ENCODE measurements at places on chromosomes 7 and 10. TPM values are rescaled to one million over a fixed set of nuclear protein-coding genes. Genes with fewer than 3 reads are reported as not detected.

DNA sequence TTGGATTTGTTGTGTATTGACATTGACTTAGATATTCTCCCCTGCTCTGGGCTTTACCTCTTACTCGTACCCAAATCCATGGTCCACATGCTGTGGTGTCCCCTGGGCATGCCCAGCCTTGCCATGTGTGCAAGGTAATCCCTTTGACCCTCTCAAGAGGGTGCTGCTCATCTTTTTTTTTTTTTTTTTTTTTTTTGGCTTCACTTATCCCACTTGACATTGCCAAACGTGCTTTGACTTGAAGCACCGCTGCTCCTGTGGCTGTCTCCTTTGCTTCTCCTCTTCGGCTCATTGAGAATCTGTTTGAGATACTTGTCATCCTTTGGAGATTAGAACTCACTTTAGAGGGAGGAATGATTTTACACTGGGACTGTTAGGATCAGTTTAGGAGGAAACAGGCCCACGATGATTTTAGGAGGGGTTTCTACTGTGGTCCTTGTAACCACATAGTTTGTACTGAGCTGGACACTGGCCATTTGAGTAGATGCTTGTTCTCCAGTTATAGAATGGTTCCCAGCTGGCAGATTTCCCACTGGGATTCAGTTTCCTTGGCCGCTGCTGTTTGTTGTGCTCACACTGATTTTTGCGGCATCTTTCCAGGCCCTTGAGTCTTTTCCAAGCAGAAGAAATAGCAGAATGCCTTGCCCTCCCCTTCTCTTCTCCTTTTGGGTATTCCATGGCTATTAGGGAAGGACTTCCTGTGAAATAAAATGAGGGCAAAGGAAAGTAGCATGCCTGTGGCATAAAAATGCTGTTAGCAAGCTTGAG, 184.8 kb downstream of the AUTS2 start:
- no peaks in the 10 kb centered on the region for H3K36me3 ChIP-seq
- peaks cover 40% of the 10 kb centered on the region for H3K4me1 ChIP-seq
- H3K4me3 ChIP-seq = no peak overlapping the region
- H3K27me3 ChIP-seq = no peaks in the 10 kb centered on the region

DNA sequence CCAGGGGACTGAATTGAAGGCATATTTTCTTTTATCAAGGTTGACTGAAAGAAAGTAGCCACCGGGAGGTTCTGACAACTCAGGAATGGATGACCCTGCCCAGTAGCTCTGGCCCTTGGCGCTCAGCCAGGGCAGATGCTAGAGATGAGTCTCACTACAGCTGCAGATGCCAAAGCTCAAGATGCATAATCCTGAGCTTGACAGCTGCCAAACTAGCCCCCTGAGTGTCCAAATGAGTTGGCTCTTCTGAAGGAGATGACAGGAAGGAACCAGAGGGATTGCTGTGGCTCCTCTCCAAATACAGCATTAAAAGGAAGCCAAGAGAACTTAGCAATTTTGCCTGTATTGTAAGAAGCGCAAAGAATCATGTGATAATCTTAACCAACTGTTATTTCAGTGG, 78.4 kb downstream of the NXPH1 start:
- H3K27me3 ChIP-seq = no peaks in the 10 kb centered on the region
- H3K27ac ChIP-seq = no peak overlapping the region
- no peak overlapping the region for H3K4me3 ChIP-seq

DNA sequence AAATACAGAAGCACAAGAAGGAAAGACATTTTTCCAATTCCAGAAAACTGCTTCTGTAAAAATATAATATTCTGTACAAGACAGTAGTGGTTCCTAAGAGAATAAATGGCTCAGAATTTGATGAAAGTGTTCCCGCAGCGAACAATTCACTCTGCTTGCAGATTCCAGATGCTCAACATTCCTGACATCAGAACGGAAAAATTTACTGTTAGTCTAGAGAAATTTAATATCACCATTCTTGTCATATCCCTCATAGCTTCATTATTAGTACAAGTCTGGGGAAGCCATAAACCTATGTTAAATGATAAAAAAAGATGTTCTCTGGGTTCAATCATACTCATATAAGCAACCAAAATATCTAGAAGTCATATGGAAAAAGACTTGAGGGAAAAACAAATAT, 83.6 kb downstream of the MPP7 start:
- H3K4me3 ChIP-seq = no peak overlapping the region
- H3K4me1 ChIP-seq = peaks cover 23% of the 10 kb centered on the region
- no peaks in the 10 kb centered on the region for H3K27me3 ChIP-seq
- no peaks in the 10 kb centered on the region for H3K36me3 ChIP-seq

DNA sequence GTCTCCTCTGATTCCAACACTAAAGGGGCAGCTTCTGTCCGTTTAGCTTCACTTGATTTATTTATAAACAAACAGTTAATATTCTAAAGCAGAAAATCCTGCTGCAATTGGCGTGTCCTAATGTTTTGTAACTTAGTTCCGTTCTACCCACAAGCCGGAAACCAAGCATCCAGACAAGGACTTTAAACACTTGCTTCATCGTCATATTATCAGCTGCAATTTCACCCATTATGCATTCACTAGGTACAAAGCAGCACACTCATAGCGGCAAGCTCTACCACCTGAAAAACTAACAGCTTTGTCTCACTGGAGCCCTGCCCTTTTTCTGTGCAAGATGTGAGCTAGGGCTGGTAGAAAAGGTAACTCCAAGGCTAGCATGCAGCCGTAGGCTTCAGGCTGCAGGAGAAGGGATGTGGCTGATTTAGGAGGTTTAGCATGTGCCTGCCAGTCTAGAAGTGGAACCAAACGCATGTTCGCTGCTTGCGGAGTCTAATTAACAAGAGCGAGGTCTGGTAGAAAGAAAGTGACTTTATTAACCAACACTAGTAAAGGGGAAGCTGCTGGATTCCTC, 43.7 kb upstream of the BPGM start:
- no peak for DNase-seq
- no peaks in the 10 kb centered on the region for H3K36me3 ChIP-seq
- H3K27ac ChIP-seq = peak overlapping the region; percentile 10
- no peaks in the 10 kb centered on the region for H3K27me3 ChIP-seq
- H3K4me3 ChIP-seq = peak overlapping the region; percentile 30

DNA sequence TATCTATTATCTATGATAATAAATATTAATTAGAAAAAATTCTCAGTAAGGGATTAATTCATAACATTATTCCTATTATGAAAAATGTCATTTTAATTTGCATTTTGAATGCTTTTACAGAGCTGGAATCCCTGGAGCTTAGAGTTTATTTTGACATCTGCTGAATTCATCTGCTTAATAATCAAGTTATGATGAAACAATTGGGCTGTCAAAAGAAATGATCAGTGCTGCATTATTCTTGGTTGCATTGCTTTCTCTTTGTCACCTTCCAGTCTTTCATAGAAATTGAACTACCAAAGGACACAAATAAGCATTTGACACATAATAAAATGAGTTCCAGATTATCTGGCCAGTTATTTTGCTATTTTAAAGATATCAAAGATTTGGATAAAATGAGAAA, 40.0 kb upstream of the MACC1 start:
- no peaks in the 10 kb centered on the region for H3K4me1 ChIP-seq
- no peak overlapping the region for H3K4me3 ChIP-seq
- no peak overlapping the region for H3K27ac ChIP-seq
- no peak for DNase-seq
- no peaks in the 10 kb centered on the region for H3K36me3 ChIP-seq

- H3K4me3 ChIP-seq = peak overlapping the region; percentile 42
- peaks cover 34% of the 10 kb centered on the region for H3K27me3 ChIP-seq
- H3K4me1 ChIP-seq = peaks cover 4% of the 10 kb centered on the region
- H3K36me3 ChIP-seq = no peaks in the 10 kb centered on the region
These were observed 104.4 kb upstream of the ZNF92 start for GRCh38 chr7:65269150-65269856.

- H3K27me3 ChIP-seq = no peaks in the 10 kb centered on the region
- DNase-seq = no peak
- no peak overlapping the region for H3K4me3 ChIP-seq
- no peaks in the 10 kb centered on the region for H3K36me3 ChIP-seq
- no peak overlapping the region for H3K27ac ChIP-seq
These were observed 52.5 kb upstream of the VOPP1 start for GRCh38 chr7:55624813-55625212.

GRCh38 chr7:132503415-132503814, 72.9 kb downstream of the PLXNA4 start:
- no peak overlapping the region for H3K4me3 ChIP-seq
- DNase-seq = no peak
- no peak overlapping the region for H3K27ac ChIP-seq
- no peaks in the 10 kb centered on the region for H3K4me1 ChIP-seq
- H3K27me3 ChIP-seq = no peaks in the 10 kb centered on the region
- H3K36me3 ChIP-seq = no peaks in the 10 kb centered on the region

- H3K27me3 ChIP-seq = no peaks in the 10 kb centered on the region
- H3K4me3 ChIP-seq = no peak overlapping the region
- DNase-seq = no peak
- H3K27ac ChIP-seq = no peak overlapping the region
These were observed 129.6 kb upstream of the MKLN1 start for GRCh38 chr7:131197920-131198615.

- no peaks in the 10 kb centered on the region for H3K4me1 ChIP-seq
- no peak for DNase-seq
- H3K27me3 ChIP-seq = no peaks in the 10 kb centered on the region
- no peak overlapping the region for H3K27ac ChIP-seq
These were observed 71.3 kb downstream of the NRCAM start for GRCh38 chr7:108384716-108385483.

GRCh38 chr10:83723080-83723479, 416.2 kb upstream of the GHITM start:
- DNase-seq = no peak
- H3K36me3 ChIP-seq = no peaks in the 10 kb centered on the region
- H3K27ac ChIP-seq = no peak overlapping the region
- no peaks in the 10 kb centered on the region for H3K4me1 ChIP-seq

DNA sequence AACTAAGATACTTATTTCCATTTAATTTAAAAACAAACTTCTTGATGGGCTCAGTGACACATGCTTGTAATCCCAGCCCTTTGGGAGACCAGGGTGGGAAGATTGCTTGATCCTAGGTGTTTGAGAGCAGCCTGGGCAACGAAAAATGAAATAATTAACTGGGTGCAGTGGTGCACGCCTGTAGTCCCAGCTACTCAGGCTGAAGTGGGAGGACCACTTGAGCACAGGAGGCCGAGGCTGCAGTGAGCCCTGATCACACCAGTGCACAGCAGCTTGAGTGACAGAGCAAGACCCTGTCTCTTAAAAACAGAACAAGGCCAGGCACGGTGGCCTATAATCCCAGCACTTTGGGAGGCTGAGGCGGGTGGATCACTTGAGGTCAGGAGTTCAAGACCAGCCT, 37.4 kb downstream of the AVL9 start:
- H3K27ac ChIP-seq = peak overlapping the region; percentile 6
- no peak overlapping the region for H3K4me3 ChIP-seq
- DNase-seq = no peak
- H3K36me3 ChIP-seq = peaks cover 2% of the 10 kb centered on the region
- H3K27me3 ChIP-seq = no peaks in the 10 kb centered on the region
- H3K4me1 ChIP-seq = peaks cover 19% of the 10 kb centered on the region

DNA sequence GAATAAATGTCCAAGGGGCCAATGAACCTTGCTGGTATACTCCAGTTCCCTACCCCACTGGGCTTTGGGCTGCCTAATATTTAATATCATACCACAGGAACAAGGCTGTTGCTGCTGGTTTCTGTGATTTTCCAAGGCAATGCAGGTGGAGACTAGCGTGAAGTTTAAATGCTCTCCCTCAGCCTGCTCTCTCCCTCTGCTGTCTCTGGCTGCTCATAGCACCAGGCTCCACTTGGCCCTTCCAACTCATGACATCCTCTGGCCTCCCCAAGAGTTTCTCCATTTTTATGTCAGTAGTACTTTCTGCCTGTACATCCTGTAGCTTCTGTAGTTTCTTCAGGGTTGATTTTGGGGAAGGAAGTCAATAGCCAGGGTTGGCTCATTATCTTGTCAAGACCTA, 103.5 kb downstream of the LHFPL3 start:
- no peaks in the 10 kb centered on the region for H3K27me3 ChIP-seq
- DNase-seq = no peak
- no peaks in the 10 kb centered on the region for H3K36me3 ChIP-seq
- no peaks in the 10 kb centered on the region for H3K4me1 ChIP-seq
- H3K4me3 ChIP-seq = no peak overlapping the region

- DNase-seq = no peak
- H3K4me1 ChIP-seq = no peaks in the 10 kb centered on the region
- H3K4me3 ChIP-seq = peak overlapping the region; percentile 66
- H3K27ac ChIP-seq = no peak overlapping the region
- no peaks in the 10 kb centered on the region for H3K36me3 ChIP-seq
These were observed 618 bp upstream of the RELN start for GRCh38 chr7:103989785-103990767.

- H3K4me1 ChIP-seq = peaks cover 16% of the 10 kb centered on the region
- no peaks in the 10 kb centered on the region for H3K36me3 ChIP-seq
These were observed 3.2 kb upstream of the ZNF248 start for GRCh38 chr10:37860494-37861190.

Gene OR13A1
- not detected for total RNA-seq

Gene POLD2
- 116 TPM for total RNA-seq

Gene AKR1C1
- 36.5 TPM for total RNA-seq

Gene SPDYE2B
- not detected for total RNA-seq

Gene TRIL
- total RNA-seq = 1.5 TPM

Gene NEUROD6
- total RNA-seq = not detected

Gene ATG9B
- not detected for total RNA-seq

Gene SCD
- total RNA-seq = 14.8 TPM

Measured in psoas muscle (tissue), 8 donors.